ENCODE measurements at places on chromosomes 5 and 9.

DNA sequence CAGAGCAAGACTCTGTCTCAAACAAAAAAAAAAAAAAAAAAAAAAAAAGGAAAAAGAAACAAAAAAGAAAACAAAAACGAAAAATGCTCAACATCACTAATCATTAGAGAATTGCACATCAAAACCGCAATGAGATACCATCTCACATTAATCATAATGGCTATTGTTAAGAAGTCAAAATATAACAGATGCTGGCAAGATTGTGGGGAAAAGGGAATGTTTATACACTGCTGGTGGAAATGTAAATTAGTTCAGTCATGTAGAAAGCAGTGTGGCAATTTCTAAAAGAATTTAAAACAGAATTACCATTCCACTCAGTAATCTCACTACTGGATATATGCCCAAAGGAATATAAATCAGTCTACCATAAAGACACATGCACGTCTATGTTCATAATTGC lies 50.4 kb upstream of the PRR16 start:
- DNase-seq: no peak

GRCh38 chr9:128684325-128685199 lies 4.5 kb upstream of the SET start:
- peak; percentile 83 for DNase-seq

- DNase-seq: no peak
These were observed 14.0 kb upstream of the CREBRF start for GRCh38 chr5:173041881-173042762.

- no peak for DNase-seq
These were observed 243.7 kb downstream of the CWC27 start for GRCh38 chr5:65012301-65012892.

DNA sequence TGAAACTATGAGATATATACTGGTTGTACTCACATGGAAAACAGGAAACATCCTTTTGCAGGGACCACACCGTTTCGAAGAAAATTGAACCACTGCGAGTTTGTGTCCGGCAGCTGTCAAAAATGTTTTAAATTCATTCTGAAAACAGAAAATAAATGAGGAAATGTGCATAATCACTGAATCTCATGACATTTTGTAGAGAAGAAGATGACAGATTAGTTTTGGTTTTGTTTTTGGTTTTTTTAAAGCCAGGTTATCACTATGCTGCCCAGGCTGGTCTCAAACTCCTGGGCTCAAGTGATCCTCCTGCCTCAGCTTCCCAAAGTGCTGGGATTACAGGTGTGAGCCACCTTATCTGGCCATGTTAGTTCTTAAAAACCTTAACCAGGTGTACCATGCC lies 3.5 kb downstream of the TXNDC8 start:
- no peak for DNase-seq

DNA sequence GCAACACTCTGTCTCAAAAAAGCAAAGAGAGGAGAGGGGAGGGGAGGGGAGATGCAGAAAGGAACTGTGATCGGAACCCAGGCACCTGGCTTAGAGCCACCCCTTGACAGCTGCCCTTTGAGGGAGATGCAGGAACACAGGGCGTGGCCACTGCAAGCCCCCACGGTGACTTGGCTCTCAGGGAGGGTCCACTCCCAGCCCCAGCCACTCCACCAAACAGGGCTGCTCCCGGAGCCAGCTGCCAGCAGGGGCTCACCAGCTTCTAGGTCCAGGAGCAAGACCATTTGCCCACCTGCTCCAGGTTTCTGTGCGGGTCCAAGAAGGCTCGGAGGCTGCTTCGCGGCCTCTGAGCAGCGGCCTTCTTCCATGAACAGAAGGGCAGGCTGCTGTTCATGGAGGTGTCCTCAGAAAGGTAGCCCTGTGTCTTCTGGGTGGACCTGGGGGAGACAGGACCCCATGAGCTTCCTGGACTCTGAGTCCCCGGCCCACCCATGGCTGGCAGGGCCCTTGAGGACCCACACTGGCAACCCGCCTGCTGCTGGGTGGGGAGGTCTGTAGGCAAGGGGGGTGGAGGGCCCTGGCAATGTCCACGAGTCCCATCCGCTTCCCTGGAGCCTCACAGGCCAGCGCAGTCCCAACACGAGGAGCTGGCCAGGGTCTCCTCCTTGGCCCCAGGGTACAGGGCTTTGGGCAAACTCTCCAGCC lies 7.9 kb downstream of the C9orf50 start:
- DNase-seq: no peak

- no peak for DNase-seq
These were observed 5.5 kb downstream of the NUDT2 start for GRCh38 chr9:34334916-34335315.

DNA sequence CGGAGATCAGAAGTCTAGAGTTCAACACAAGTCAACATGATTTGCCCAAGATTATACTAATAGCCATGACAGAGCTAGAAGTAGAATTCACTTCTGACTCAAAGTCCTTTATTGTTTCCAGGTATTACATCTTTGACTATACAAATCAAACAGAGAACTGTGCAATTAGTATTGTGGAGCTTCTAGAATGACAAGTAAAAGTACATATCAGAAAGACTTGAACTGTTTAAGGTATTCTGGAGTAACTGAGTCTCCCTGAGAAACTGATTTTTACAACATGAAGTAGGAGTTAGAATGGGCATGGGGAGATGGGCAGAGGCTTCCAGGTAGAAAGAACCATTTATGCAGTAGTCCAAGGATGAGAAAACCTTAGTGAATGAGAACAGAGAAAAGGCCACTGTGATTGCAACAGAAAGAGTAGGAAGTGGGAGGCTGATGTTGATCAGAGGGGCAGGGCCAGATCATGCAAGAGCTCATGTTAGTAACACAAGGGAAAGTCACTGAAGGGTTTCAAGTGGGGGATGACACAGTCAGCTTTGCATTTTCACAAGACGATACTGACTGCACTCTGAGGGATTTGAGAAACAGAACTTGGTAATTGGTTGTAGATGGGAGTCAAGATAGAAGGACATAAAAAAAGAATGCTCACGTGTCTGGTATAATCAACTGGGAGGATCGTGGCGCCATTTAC lies 280.7 kb downstream of the RFX3 start:
- DNase-seq: no peak

DNA sequence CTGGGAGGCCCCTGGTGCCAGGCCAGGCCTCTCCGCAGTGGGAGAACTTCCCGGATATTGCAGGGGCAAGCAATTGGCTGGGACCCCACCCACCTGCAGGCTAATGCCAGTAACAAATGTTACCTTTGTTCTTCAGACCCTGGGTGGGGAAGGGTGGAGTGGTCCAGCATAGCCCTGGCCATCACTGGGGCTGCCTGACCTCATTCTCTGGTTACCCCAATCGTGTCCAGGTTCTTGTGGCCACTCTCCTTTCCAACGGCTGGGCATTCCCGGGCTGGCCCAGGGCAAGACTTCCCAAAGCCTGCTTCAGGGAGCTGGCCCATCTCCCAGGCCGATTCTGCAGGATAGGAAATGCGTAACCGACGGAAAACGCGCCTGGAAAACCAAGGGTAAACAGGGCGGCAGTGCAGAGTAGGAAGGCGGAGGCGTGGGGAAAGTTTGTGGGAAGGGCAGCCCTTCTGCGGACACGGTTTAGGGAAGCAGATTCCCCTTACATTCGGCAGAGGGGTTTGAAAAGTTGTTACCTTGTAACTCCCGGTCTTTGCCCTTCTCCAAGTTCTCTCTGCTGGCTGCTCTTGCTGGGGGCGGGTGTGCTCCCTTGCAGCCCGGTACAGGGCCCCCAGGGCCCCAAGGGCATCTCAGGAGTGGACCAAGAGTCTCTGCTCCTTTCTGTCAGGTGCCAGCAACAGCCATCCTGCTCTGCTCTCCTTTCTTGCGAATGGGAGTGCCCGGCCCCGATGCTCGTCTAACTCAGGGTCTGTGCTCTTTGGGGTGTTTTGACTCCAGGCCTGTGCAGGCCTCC lies 3.5 kb downstream of the NRARP start:
- DNase-seq: no peak

DNA sequence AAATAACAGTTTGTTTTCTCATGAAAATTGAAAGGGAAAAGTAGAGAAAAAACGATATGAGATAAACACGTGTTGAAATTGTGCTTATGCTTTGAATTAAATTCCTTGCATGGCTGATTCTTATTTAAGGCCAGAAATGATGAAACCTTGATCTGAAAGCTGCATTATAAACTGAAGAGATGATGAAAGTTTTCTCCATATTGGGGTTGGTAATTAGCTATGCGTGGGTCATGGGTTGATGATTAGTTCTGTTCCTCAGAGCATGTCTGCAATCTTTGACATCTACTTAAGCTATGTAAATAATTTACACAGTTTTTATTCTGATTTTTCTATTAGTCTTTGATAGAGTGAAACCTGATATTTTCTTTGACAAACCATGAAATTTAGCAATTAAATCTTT lies 264.1 kb downstream of the CD180 start:
- DNase-seq: no peak

- DNase-seq: no peak
These were observed 57.5 kb downstream of the COL27A1 start for GRCh38 chr9:114212826-114213225.

DNA sequence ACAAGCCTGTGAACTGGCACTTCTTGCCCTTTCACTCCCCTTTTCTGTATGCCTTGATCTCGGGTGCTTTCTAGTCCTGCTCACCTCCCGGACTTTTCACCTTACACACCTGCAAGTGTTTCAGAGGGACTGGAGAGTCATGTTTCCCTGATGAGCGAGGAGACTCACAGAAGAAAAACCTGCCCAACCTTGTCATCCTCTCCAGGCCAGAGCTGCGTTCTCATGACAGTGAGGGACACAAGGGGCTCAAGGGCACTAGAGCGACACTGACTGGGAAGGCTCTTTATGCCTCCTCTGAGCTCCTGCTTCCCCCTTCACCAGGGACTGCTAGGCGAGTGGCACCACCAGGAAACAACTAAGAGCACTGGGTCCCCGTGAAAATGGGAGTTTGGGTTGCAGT lies 376.9 kb upstream of the RPS23 start:
- no peak for DNase-seq

DNA sequence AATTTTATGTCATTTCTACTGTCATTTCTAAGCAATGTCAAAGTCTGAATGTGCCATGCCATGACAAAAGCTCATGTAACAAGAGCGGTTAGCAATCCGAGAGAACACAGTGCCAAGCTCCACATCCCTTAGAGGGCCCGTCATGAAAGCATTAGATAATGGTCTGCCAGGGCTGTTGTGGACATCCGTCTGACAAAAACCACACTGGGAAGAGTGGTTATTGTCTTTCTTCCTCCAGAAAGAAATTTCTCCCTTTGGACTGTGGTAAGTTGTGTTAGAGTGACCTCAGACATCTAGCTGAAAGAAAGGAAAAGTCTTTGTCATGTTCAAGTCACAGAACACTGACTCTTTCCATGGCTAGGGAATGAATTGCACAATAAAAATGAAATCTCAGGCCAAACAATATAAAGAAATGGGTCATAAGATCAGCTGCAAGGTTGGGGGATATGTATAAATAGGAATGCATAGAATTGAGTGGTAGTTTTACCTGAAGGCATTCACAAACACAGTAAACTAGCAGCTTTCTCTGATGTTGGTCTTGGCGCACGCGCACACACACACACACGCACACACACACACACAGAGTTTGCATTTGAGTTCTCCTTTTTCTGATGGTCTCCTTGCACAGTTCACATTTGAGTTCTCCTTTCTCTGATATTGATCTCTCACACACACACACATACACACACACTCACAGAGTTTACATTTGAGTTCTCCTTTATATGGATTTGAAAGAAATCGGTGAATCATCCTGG lies 5.3 kb downstream of the SLC1A3 start:
- DNase-seq: no peak

DNA sequence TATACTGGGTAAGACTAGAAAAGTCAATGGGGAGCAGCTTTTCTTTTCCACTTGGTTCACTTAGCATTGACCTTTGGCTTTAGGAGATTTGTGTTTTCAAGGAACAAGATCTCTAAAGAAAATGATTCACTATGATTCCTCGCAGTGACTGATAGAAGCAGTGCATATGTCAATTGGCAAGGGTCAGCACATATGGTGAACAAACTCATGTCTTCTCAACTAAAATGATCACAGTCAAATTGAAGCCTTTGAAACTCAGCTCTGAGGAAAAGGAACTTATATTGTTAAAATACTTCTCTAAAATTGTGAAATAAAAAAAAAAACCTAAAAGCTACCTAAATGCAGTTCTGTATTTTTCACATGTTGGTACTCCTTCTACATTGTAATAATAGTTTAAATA lies 43.2 kb upstream of the IL7R start:
- DNase-seq: no peak

DNA sequence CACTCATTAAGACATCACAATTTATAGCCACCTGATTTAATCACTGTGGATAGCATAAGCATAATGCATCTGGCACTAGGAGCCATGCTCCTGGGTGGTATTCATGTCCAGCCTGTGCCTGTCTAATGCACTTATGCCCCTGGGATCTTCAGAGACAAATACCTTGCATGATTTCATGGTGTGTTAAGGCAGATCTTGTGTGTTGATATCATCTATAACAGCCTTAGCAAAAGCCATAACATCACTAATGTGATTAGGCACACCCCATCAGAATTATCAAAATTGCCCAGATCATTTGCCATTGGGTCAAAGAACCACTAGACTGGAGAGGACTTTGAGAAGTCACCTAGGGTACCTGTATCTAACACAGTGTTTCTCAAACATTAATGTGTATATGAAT lies 43.7 kb upstream of the SELENOP start:
- DNase-seq: no peak

DNA sequence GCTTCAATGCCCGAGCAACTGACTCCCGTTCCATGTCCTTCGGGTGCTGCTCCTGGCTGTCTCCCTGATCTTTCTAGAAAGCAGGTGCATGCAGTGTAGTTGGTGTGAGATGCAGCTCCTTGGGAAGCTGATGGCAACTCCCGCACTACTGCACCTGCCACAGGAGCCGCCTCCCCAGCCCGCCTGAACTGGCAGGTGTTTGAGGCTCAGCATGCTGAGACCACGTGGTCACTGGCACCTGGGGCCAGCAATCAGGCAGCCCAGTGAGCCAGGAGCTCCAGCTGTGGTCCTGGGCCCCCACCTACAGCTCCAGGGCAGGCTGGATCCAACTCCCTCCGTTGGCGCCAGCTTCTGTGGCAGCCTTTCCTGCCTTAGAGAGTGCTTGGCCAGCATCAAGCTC lies 111.5 kb downstream of the ICE1 start:
- DNase-seq: no peak

DNA sequence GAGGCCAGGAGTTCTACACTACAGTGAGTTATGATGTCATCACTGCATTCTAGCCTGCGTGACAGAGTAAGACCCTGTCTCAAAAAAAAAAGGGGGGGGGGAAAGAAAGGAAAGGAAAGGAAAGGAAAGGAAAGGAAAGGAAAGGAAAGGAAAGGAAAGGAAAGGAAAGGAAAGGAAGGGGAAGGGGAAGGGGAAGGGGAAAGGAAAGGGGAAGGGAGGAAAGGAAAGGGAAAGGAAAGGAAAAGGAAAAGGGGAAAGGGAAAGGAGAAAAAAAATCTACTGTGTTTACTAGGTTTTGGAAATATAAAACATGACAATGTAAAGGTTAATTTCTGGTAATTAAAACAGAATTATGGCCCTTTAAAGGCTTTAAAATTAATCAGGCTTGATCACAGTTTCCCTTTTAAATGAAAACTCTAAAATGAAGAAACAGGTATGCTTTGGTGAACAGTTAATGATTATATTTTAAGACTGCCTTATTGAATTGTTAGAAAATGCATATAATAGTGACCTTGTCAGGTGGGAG lies 131.9 kb upstream of the POU5F2 start:
- DNase-seq: no peak

GRCh38 chr5:133499895-133500294 lies 112.4 kb downstream of the FSTL4 start:
- no peak for DNase-seq

All from MG63 (cell line).